ENCODE measurements at places on chromosomes 5 and 9.

DNA sequence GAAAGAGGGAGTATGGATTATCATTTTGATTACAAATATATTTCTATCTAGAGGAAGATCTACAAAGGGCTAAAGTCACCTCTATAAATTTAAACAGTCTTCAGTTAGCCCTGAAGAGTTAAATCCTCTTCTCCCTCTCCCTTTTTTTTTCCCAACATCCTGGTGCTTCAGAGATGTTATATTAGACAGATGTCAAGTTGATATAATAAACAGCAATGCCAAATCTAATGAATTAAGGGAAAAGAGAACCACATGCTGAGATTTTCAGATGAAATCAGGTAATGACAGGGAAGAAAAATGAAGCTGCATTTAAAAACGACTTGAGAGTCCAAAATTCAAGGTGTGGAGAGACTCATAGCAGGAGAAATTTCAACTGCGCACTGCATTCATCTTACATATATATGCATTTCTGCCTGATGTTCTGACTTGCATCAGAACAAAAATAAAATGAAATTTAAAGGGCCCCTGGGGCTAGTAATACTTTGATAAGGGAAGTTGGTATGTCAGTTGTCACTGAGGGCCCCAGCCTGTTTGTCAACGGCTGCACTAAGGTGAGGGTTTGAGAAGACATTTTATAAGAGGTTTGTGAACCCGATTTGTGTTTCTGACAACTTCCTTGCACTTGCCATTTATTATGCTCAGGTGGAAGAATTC is 338.9 kb upstream of the PANK3 start:
- no peak for DNase-seq

- DNase-seq: no peak
Observed at GRCh38 chr5:66812291-66812690, 216.1 kb downstream of the MAST4 start.

GRCh38 chr9:136488247-136489214 is 5.7 kb upstream of the SEC16A start:
- peak; percentile 76 for DNase-seq

GRCh38 chr5:58890265-58890664 is 307.4 kb downstream of the RAB3C start:
- no peak for DNase-seq

DNA sequence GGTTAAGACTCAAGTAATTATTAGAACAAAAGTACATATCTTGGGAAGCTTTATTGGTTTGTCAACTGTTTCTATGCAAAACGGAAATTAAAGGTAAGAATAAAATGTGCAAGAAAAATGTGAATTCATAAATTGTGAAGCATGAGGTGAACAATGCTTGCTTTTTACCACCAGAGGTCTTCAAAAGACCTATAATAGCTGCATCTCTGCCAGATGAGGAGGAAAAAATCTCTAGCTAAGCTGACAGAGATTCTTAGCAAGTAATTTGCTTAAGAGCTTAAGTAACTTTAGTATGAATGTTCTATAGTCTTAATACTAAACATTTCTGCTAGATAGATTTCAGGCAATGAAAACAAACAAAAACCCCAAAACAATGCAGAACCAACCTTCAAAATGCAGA is 54.1 kb downstream of the MRPS30 start:
- no peak for DNase-seq

DNA sequence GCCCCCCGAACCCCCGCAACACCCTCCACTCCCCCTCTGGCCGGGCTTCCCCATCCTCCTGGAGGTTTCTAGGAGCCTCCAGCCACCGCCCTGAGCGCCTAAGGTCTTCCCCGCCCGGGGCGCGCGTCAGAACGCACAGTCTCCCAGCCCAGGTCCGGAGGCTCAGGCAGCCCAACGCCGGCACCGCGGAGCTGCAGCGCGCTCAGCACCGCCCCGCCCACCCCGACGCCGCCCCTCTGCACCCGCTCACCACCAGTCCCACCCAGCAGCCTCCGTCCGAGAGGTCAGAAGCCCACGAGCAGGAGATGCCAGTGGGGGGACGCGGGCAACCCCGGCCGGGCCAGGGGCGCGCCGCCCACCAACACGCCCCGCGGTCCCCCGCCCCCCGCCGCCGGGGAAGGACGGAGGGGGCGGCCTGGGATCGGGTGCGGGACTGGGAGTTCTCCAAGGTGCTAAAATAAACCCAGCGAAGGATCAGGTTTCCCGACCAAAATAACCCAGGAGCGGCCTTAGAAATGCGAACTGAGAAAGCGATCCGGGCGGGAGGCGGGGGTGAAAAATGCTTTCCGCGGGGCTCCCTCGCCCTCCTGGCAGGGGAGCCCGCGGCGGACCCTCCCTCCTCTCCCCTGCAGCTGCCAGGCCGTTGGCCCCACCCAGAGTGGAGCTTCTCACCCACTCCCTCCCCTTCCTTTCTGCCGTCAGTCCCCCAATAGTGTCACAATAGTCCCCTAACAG is 6.5 kb upstream of the FAM78A start:
- DNase-seq: no peak

DNA sequence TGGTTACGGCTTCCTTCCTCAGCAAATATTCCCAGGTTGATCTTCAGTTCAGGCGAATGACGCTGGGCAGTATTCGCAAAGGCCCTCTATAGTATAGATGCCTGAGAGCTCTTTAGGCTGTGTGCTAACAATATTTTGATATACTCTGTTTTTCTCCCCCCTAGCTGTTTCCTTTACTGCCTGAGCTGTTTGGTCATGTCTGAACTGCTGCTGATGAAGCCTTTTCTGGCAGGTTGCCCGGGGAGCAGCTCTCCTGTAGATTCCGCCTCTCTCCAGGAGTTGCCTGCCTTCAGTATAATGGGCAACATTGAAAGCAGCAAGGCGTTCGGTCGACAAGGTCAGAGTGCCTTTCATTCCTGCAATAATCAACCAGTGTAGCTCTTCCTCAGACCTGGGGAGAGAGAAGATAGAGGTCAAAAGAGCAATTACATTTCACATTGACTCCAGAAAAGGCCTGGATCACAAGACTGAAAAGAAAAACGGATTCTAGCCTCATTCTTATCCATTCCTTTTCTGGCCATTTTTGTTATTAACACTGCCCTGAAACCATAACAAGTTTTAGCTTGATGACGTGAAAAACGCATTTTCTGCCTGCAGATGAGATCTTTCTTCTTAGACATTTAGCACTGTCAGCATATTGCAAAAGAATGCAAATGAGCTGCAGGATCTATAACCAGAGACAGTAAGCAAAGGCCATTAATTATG is 60.1 kb upstream of the ZNF608 start:
- no peak for DNase-seq

DNA sequence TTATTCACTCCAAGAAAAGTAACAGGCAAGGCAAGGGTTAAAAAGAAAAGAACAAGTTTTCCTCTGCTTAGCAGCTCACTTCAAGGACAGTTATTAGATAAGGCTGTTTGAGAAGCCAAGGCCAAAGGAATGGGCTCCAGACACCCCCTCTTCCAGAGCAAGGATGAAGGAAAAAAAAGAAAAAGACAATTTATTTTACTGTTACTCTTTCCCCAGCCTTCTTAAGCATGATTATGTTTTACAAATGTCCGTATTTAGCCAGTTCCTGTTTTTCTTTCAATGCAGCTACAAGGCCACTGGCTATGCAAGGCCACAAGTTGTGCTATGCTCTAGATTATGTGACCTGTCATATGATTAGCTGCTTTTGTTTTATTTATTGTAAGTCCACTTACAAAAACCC is 106.5 kb upstream of the SIMC1 start:
- no peak for DNase-seq

- DNase-seq: no peak
Observed at GRCh38 chr9:69649566-69650250, 22.5 kb downstream of the APBA1 start.

GRCh38 chr9:33222031-33222430 is 17.9 kb upstream of the SPINK4 start:
- DNase-seq: no peak

GRCh38 chr5:63154476-63155309 is 576.1 kb downstream of the LRRC70 start:
- no peak for DNase-seq

DNA sequence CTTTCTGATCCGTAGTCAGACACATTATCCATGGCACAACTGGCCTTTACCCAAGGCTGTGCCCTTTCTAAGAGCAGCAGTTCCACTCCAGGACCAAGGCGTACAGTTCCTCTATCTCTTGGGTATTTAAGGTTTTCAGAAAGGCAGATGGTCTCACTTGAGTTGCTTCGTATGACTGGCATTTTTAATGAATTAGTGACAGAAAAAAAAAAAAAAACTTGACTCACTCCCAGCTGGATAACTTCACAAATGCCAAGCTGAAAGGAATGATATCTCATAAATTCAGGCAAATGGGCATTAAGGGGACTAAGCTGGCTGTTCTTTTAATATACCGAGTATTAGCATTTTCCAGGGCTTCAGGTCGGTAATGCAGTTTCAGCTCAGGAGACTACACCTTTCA is 60.7 kb downstream of the SLC24A2 start:
- no peak for DNase-seq

DNA sequence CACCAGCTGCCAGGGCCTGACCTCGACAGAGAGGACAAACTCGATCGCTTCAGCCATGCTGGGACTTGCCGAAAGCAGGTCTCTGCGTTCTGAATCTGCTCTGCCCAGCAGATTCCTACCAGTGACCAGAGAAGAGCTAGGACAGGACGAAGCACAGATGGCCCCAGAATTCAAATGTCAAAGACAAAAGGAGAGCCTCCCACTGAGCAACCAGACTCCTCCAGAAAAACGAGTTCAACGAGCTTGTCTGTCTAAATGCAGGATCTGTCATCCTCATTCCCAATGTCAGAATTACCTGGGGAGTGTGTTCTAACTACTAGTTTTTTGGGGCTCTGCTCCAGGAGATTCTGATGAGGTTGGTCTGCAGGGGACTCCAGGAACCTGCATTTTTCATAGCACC is 13.4 kb downstream of the AK8 start:
- DNase-seq: no peak

DNA sequence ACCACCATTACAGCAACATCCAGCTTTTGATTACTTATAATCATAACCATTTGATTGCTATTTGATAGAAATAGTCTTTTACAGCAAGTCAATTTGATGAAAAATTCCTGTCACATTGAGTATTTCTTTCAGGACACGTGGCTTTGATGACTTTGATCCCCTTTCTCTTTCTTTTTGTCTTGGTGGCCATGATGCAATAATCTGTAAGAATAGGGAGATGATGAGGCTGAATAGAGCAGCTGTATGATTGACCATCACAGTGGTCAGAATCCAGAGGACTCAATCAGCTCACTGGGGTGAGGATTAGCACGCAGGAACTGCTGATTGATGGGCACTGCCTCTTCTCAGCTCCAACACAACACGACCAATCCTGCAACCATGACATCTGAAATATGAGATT is 262.7 kb downstream of the PARP8 start:
- DNase-seq: no peak

DNA sequence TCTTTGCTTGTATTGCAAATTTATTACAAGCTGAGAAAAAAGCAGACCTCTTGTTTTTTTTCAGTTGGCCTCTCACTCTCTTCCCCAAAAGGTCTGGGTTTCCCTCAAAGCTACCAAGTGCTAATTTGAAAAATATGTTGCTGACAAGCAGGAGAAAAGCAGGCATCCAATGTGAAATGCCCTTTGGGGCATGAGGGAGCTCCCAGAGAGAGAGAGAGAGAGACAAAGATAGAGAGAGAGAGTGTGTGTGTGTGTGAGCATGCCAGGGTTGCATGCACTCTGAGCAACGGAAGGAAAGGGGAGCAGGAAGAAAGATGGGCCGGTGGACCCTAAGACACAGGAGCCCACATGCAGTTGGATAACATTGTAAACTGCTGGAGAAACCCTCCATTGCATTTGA is 358.4 kb downstream of the TMEM38B start:
- no peak for DNase-seq

DNA sequence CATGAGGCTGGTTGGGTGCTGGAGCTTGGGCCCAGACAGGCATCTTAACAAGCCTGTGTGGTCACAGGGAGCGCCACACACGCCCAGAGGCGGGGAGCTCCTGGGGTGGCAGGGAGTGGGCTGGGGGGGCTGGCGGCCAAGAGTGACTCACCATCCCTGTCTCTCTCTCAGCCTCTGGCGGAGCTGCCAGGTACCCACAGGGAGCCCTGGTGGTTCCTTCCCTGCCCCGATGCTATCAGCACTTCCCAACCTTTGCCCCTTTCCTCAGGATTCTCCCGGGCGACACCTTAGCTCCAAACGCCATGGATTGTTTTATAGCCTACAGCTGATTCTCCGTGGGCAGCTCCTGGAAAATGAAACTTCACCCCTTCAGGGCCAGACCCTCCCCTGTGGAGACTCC is 5.5 kb downstream of the SLC9A3 start:
- DNase-seq: no peak

DNA sequence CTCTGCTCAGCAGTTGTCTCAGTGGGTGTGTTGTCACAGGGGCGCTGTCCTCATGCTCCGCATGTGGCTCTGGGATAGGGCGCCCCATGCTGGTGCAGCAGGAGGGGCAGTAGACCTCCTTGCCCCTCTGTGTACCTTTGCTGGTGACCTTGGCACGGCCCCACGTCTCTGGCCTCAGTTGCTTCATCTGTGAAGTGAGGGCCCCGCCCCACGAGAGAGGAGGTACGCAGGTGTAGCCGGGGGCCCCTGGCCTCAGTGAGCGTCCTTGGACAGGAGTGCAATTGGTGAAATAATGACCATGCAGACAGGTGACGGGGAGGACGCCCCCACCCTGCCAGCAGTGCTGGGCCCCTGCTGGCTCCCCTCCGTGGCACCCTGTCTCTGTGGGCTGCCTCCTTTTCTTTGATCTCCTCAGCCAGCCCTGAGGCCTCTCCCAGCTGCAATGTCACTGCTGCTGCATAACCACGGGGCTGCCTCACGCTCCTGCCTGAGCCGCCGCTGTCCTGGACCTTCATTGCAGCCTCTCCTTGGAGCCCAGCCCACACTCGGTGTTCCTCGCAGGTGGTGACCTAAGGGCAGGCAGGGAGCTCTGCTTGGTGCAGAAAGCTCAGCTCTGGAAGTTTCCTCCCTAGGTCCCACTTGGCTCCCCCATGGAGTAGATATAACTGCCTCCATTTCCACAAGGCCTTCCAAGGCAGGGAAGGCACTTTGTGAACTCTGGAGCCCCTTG is 57.3 kb downstream of the PHF2 start:
- DNase-seq: no peak

DNA sequence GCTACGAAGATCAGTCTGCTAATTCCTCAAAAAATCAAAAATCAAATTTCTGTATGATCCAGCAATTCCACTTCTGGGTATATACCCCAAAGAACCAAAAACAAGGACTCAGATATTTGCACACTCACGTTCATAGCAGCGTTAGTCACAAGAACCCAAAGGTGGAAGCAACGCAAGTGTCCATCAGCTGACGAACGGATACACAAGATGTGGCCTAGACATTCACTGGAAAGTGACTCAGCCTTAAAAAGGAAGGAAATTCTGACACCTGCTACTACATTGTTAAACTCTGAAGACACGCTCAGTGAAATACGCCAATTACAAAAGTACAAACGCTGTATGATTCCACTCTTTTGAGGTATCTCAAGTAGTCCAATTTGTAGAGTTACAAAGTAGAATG is 93.3 kb downstream of the OTULIN start:
- no peak for DNase-seq

Data from CD4-positive, alpha-beta T cell treated with Interleukin-2 at 100 ng/mL for 4 hours (primary cell).